ENCODE measurements at places on chromosomes 7 and 10.

GRCh38 chr10:43731486-43731885 is 82.8 kb upstream of the ZNF32 start:
- DNase-seq, result no peak

DNA sequence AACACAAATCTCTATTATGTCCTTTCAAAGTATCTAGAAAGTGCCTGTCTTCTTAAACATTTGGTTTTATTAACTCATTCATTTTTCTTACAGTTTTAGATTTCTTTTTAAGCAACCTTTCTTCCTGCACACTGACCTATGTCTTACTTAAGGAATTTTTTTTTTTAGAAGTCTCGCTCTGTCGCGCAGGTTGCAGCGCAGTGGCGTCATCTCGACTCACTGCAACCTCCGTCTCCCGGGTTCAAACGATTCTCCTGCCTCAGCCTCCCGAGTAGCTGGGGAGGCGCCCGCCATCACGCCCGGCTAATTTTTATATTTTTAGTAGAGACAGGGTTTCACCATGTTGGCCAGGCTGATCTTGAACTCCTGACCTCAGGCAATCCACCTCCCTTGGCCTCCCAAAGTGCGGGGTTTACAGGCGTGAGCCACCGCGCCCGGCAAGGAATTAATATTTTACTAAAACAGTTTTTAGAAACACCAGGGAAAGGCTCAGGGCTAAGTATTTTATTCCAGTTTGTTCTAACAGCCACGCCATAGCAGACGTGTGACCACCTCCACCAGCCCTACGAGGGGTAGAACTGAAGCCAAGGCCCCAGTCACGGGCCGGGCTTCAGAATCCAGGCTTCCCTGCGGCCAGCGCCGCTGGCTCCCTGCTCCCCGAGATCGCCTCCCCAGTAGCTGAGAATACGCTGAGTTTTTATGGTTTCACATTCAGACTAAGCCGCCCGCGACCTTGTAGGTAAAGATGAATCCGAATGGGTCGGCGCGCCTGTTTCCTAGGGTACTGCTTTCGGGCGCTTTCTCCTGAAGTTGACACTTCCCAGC is 941 bp upstream of the LUC7L2 start:
- no peak for DNase-seq

GRCh38 chr7:138575897-138576428 is 115.9 kb downstream of the TRIM24 start:
- DNase-seq, result no peak

GRCh38 chr10:62373995-62374861 is at the start of gene ZNF365:
Gene ZNF365, plus strand, starts transcription at chr10:62374369. Its CDS starts 1,825 bp downstream, at chr10:62376194.
- DNase-seq, result no peak

DNA sequence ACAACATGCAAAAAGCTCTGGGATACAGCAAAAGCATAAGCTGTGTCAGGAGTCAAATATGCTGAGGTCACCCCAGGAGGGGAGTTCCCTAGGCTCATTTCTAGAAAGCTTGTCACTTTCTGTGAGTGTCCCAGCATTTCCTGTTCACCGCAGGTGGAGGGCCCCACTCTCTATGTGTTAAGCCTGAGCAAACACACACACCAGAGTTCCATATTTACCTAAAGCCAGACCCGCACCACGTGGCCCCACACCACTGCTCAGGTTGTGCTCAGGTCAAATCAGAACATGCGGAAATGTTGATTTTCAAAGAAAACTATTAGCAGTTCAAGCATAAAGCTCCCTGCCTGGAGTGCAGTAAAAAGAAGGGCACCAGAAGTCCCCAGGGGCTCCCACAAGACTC is 259.6 kb upstream of the PPP2R2D start:
- no peak for DNase-seq

GRCh38 chr10:131949041-131949862 is 32.5 kb downstream of the BNIP3 start:
- DNase-seq, result no peak

DNA sequence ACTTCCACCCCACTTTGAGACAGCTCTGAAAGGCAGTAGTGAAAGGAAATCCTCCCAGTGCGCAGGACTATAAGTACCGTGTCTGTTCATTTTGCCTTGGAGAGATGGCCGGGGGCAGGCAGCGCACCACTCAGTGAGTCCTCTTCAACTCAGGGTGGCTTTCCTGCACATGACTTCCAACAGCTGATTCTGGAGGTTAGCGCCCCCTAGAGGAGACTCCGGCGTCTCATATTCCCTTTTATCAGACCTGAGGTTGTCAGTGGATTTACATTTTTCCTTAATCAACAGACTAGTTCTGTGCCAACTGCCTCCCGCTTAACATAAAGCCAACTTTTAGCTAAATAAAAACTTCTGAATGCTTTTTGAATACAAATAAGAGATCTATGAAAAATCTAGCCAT is 101.0 kb downstream of the HERPUD2 start:
- DNase-seq, result no peak

All from fibroblast of skin of left biceps (primary cell).